GM10248 (cell line): ENCODE measurements at places on chromosomes 3 and 15.

DNA sequence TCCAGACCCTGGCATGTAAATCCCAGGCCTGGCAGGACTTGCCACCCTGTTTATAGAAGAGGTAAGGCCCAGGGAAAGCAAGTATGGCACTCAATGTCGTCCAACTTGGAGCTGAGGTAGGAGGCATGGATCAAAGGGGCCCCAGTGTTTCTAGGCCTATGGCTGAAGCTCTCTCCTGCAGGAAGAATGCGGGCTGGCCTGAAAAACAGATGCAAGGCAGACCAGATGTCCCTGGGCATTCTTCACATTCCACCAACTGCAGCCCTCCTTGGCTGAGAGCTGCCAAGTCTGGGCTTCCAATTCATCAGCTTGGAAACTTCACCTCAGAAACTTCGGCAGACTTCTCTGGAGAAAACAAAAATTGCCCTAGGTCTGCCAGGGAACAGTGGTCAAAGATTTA lies 22.2 kb downstream of the MESD start:
- DNase-seq: no peak

DNA sequence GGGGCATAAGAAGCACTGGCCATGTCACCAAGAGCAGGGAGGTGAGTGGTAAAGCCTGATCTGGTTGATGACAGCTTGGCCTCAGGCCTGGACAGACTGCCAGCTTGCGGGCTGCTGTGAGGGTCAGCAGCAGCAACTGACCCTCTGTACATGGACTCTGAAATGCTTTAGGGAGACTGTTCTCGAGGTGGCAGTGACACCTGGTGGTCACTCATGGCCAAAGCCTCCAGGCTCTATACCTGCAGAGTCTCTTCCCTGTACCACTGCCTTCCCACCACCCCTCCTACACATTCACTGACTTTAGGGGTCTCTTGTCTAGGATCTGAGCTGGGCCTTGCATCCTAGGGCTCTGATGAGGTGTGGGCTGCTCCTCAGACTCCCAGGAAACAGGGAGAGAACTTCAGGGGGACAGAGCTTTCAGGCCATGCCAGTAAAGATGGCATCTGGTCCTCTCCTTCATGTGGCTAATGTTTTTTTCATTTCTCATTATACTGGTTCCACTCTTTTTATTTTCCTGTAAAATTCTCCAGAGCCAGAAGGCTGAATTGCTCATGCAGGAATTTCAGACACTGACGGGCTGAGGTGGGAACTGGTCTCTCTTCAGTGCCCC lies 17.2 kb upstream of the TIMP4 start:
- DNase-seq: peak; percentile 67

DNA sequence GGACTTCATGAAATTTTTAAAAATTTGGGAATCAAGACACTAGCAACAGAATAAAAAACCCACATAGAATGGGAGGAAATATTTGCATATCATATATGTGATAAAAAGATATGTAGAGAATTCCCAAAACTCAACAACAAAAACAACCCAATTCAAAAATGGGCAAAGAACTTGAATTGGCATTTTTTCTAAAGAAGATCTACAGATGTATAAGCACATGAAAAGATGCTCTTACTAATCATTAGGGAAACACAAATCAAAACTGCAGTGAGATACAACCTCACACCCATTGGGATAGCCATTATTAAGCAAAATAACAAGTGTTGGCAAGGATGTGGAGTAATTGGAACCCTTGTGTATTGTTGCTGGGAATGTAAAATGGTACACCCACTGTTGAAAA lies 10.1 kb downstream of the LCTL start:
- DNase-seq: no peak

DNA sequence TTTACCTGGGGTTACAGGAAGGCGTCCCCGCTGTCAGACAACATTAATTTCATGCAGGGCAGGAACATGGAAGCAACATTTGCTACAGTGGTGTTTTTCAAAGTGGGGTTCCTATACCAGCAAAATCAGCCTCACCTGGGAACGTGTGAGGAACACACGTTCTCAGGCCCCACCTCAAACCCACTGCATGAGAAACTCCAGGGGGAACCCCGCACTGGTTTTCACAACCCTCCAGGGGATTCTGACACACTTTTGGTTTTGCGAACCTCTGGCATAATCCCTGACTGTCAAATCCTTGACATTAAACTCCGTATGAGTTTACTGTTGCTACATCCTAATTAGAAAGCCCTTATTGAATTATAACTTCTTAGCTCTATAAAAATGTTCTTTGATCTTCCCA lies 127.7 kb downstream of the LRRK1 start:
- no peak for DNase-seq

DNA sequence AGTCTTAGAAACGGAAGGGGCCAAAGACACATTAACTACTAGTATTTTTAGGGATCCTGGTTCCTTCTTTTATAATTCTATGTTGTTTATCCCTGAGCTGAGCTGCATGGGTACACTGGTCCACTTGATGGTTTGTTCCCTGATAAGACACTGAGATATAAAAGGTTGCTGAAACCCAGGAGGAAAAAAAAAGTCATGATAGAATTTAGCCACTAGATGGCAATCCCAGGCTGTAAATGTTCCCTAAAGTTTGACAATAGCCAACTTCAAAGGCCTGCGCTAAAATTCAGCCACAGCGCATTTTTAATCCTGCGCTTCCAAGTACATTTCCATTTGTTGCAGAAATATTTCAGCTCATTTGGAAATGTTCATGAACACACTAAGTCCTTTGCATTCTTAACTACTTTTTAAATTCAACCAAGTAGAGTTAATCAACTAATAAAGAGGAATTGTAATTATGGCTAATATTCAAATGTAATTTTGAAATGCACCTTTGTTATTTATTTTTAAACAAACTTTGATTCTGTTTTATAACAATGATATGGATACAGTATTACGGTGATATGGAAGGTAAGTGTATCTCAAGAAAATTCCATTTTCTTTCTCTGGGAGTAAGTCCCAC lies 249.3 kb upstream of the FEZF2 start:
- peak; percentile 21 for DNase-seq

GRCh38 chr3:59995563-59995962 lies 945.7 kb upstream of the CFAP20DC start:
- DNase-seq: no peak

DNA sequence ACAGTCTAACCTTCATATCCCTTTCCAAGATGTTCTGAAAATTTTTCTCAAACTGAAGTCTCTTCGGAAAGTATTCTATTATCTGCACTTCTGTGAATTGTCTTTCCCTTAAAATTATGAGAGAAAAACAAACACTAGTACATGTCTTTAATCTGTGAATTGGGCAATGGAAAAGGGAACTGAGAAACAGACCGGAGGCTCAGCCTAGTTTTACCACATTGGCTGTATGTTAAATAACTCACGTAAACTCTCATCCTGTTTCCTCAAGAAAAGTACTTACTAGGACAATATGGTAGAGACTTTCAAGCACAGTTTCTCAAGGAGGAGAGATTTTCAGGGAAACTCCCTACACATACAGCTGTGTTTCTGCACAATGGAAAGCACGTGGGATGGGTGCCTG lies 982.2 kb upstream of the SEMA6D start:
- DNase-seq: no peak

GRCh38 chr3:194994551-194994981 lies 276.4 kb downstream of the XXYLT1 start:
- no peak for DNase-seq

DNA sequence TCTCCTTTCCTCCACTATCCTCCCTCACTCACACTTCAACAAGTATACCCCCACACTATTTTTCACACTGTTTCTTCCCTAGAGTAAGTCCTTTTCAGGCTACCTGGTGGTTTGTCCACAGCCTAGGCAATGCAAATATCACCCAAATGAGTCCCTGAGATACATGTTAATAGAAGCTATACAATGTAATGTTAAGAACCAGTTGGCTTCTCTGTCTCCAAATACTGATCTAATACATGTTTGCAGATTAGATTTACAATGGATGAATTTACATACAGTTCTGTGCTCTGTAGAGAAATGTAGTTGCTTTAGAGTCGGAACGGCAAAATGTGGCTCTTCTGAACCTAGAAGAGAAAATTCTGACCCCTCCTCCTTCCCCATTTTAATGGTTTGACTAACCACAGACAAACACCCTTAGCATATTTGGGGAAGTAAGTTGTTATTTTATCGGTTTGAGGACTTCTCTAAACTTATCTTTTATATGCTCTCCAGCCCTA lies 63.6 kb upstream of the MBNL1 start:
- DNase-seq: peak; percentile 31

DNA sequence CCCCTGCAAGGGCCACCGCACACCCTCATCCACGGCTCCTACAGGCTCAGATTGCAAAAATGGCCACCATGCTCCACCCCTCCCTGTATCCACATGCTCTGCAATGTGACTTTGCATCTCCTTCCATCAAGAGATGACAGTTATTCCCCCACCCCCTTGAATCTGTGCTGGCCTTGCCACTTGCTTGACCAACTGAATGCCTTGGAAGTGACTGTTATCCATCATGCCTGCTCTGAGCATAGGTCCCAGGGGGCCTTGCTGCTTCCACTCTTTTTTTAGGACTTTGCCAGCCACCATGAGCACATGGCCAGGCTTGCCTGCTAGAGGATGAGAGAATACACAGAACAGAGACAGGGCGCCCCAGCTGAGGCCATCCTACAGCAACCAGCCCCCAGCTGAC lies 13.6 kb downstream of the HAPLN3 start:
- no peak for DNase-seq

- DNase-seq: no peak
These were observed 24.0 kb downstream of the PLXNA1 start for GRCh38 chr3:127006781-127007436.

DNA sequence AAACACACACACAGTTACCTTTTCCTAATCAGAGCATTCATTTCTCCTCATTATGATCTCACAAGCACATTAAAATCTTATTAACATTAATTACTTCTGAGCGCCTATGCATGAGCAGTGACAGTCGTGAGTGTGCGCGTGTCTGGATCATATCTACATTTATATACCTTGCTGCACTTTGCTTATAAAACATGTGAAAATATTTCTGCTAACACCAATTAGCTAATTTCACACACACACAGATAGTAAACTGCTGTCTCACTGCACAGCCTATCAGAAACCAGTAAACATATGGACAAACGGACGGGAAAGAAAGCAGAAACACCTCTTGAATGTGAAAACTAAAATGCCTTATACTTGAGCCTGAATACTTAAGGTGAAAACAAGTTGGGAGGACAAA lies 64.8 kb downstream of the ZBTB20 start:
- DNase-seq: no peak

DNA sequence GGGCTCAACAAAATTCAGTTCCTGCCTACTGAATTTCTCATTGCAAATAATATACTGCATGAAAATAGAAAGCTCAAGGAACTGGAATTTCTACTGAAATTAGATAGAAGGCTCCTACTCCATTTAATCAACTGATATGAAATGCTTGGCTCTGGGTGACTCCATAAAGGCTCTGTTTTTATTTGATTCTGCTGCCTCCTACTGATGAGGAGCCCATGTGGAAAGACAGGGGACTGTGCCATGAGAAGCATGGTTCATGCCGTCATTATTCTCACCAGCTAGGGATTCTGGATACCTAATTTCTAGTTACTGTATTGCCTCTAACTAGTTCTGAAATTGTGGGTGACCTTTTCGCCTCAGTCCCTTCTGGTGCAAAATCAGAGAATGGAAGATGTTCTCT lies 366.2 kb upstream of the DPH6 start:
- no peak for DNase-seq

- DNase-seq: no peak
These were observed 89.9 kb downstream of the ATP10A start for GRCh38 chr15:25773248-25773647.

DNA sequence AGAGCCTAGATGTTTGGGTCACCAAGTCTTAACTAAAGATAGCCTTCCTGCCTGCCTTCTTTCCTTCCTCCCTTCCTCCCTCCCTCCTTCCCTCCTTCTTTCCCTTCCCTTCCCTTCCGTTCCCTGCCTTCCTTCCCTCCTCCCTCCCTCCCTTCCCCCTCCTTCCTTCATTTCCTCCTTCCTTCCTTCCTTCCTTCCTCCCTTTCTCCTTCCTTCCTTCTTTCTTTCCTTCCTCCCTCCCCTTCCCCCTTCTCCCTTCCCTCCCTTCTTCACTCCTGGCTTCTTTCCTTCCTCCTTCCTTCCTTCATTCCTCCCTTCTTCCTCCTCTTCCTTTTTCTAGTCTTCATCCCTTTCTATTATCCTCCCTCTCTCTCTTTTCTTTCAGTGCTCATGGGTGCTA lies 2.0 kb downstream of the DNAJB8 start:
- DNase-seq: no peak

GRCh38 chr3:136989781-136990524 lies 32.2 kb downstream of the IL20RB start:
- DNase-seq: no peak

- DNase-seq: no peak
These were observed 253.4 kb downstream of the LPP start for GRCh38 chr3:188407158-188407880.

DNA sequence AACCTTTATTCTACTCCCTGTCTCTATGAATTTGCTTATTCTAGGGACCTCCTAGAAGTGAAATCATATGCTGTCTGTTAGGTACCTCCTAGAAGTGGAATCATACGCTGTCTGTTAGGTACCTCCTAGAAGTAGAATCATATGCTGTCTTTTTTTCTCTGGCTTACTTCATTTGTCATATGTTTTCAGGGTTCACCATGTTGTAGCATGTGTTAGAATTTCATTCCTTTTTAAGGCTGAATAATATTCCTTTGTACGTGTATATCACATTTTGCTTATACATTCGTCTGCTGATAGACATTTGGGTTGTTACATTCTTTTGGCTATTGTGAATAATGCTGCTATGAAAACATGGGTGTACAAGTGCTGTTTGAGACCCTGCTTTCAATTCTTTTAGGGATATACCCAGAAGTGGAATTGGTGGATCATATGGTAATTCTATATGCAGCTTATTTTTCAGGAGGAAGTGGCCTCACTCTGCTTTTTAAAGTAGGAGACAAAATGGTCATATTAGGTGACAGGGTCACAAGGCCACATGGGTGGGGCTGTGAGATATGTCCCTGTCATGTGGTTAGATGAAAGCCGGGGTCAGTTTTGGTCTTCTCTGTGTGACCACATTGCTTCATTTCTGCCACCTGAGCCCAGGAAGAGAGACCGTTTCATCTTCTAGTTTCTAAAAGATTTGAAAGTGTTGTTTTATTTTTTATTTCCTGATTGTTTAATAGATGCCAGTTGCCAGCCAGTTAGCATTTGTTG lies 76.7 kb downstream of the FLNB start:
- DNase-seq: peak; percentile 65

DNA sequence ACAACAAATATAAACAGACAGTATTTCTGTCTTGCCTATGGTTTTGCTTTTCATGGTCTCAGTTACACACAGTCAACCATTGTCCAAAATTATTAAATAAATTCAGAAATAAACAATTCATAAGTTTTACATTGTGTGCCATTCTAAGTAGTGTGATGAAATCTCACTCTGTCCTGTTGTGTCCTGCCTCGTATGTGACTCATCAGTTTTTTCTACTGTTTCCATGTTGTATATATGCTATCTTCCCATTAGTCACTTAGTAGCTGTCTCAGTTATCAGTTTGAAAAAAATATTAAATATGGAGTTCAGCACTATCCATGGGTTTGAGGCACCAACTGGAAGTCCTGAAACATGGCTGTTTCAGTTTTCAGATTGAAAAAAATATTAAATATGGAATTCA lies 282.4 kb upstream of the GRM7 start:
- DNase-seq: no peak
